Stimulated activated CD8-positive, alpha-beta memory T cell treated with anti-CD3 and anti-CD28 coated beads, Interleukin-2, amount 100 ng/mL, for 1 hour (primary cell): ENCODE measurements at places on chromosomes 11 and 22.

DNA sequence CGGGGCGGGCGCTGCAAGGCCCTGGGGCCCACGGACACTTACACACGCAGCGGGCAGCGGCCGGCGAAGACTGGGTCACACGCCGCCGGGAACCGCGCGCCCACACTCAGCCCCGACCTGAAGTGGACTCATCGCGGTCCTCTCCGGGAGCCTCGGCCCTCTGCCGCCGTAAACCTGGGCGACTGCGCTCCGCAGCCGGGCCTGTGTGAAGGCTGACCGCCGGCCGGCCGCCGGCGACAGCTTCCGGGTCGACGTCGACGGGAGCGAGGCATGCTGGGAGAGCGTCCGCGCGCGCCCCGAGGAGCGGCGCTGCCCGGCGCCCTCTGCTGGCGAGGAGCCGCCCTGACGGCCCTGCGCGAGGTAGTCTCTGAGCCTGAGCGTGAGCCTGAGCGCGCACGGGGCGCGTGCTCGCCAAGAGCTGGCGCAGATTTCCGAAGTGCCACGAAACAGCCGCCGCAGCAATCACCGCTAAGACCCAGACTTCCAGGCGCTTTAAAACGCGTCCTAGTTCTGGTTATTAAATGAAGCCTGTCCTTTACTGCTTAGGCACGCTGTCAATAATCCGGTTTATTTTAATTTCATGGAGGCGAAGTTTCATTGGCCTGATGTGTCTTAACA lies at the start of gene SNX19:
Gene SNX19 (minus strand): TSS at position 242 of the 618 bp plus-strand sequence. CDS start 540 bp downstream, outside the sequence.
- peak; percentile 83 for DNase-seq

DNA sequence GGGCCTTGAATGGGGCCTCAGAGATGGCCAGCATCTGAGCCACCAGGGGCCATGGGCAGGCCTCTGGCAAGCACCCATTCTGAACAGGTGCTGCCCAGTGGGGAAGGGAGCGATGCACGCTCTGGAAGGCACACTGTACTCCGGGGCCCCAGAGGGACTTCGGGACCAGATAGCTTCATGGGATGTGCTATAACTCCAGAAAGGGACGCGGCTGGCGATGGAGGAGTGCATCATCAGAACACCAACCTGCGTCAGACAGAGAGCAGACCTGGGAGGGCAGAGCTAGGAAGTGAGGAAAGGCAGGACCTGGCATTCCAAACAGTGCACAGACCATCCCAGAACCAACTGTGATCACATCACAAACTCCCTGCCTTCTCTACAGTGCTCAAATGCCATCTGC lies 16.8 kb downstream of the DGCR2 start:
- no peak for DNase-seq

- DNase-seq = no peak
These were observed 145.7 kb downstream of the ARHGAP42 start for GRCh38 chr11:100832829-100833228.

DNA sequence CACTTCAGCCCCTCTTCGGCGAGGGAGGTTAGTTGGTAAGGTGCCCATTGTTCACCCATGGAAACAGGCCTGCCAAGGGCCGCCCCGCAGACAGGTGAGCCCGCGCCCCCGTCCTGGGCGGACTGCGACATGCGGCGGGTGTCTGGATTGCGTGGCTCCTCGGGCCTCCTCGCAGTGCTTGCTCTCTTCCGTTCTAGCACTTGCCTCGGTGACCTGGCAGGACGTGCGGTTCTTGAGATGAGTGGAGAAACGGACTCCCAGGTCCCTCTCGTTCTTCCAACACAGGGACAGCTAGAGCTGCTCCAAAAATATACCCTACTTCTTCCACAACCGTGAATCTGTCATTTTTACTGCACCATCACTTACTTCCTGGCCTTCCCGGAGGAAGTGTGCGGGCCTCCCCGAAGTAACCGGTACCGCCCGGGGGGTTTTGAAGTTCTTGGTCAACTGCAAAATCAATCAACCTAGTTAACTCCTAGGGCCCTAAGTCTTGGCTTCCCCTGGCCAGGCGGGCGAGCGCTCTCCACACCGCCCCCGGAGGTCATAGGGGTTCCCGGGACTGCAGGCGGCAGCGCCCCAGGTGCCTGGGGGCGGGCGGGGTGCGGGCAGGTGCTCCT lies 745 bp upstream of the ZBTB44 start:
- peak; percentile 24 for DNase-seq

GRCh38 chr11:67605231-67606011 lies 1.3 kb upstream of the NDUFV1 start:
- no peak for DNase-seq

GRCh38 chr22:30481711-30482110 lies 9.9 kb upstream of the SEC14L3 start:
- DNase-seq = no peak

- DNase-seq = no peak
These were observed 78.9 kb upstream of the FIBIN start for GRCh38 chr11:26914968-26915367.

- no peak for DNase-seq
These were observed 55.9 kb upstream of the CCDC188 start for GRCh38 chr22:20206709-20207215.
